ENCODE measurements at places on chromosomes 13 and 19.

DNA sequence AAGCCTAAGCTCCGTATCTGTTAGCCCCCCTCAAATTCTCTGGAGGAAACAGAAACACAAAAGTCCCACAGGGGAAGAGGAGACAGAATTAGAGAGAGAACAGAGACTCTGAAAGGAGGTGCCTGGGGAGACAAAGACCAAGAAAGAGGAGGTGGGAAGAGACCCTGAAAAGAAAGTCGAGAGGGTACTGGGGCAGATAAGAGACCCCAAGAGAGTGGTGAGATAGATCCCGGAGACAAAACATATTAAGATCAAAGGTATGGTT is 915 bp upstream of the GRWD1 start:
- no peak for DNase-seq

GRCh38 chr19:39307046-39307821 is 11.0 kb downstream of the IFNL1 start:
- DNase-seq, result peak; percentile 46

- no peak for DNase-seq
Observed at GRCh38 chr19:2033115-2033824, 17.8 kb upstream of the BTBD2 start.

DNA sequence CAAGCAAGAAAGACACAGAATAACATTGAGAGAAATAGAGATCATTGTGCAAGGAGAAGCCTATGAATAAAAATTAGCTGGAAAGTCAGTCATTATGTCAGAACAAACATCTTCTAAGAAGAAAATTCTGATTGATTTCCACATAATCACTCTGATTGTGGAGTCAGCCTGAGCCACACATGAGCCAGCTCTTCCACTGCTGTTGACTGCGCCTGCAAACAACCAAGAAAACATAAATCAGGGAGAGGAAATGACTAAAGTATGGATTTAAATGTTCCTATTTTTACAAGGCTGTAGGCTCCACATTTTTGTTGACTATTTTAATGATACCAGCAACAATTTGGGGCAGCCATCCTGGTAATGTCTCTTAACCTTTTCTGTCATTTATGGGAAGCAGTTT is 962.3 kb downstream of the EFNB2 start:
- no peak for DNase-seq

- DNase-seq, result no peak
Observed at GRCh38 chr19:17526922-17527321, 15.5 kb downstream of the PGLS start.

- no peak for DNase-seq
Observed at GRCh38 chr13:29464105-29464679, 131.3 kb downstream of the SLC7A1 start.

DNA sequence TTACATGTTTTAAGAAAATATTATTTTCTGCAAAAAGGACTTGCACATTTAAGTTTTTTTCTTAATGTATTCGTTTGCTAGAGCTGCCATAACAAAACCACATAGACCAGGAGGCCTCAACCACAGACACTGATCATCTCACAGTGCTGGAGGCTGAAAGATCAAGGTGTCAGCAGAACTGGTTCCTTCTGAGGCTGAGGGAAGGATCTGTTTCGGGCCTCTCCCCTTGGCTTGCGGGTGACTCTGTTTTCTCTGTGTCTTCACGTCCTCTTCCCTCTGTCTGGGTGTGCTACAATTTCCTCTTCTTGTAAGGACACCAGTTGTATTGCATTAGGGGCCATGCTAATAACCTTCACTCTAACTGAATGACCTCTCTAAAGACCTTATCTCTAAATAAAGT is 364.2 kb downstream of the IRS2 start:
- DNase-seq, result no peak

- DNase-seq, result peak; percentile 64
Observed at GRCh38 chr13:110714797-110715394, 1.4 kb downstream of the ING1 start.

- DNase-seq, result no peak
Observed at GRCh38 chr13:98293570-98294142, 116.6 kb upstream of the RNF113B start.

- no peak for DNase-seq
Observed at GRCh38 chr13:59492030-59492636, 671.6 kb downstream of the DIAPH3 start.

GRCh38 chr19:40614622-40615411 is 13.6 kb downstream of the LTBP4 start:
- no peak for DNase-seq

GRCh38 chr13:45889590-45890243 is 38.2 kb upstream of the SIAH3 start:
- DNase-seq, result no peak

GRCh38 chr19:19448238-19448544 is 42.7 kb downstream of the GATAD2A start:
- DNase-seq, result no peak

GRCh38 chr19:38057959-38058690 is 151.1 kb downstream of the SIPA1L3 start:
- no peak for DNase-seq
